ENCODE measurements at places on chromosomes 3 and 15.

- no peak for DNase-seq
Observed at GRCh38 chr15:101264011-101264410, 12.2 kb upstream of the CHSY1 start.

DNA sequence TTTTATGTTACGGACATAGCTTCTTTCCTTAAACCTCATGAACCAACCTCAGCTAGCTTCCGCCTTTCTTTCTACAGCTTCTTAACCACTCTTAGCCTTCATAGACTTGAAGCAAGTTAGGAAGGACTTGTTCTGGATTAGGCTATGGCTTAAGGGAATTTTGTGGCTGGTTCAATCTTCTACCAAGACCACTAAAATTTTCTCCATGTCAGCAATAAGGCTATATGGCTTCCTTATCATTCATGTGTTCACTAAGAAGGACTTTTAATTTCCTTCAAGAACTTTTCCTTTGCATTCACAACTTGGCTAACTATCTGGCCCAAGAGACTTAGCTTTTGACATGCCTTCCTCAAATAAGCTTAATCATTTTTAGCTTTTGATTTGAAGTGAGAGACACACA is 24.5 kb downstream of the CCPG1 start:
- DNase-seq = no peak

GRCh38 chr3:11172096-11172690 is 17.9 kb downstream of the HRH1 start:
- DNase-seq = no peak

DNA sequence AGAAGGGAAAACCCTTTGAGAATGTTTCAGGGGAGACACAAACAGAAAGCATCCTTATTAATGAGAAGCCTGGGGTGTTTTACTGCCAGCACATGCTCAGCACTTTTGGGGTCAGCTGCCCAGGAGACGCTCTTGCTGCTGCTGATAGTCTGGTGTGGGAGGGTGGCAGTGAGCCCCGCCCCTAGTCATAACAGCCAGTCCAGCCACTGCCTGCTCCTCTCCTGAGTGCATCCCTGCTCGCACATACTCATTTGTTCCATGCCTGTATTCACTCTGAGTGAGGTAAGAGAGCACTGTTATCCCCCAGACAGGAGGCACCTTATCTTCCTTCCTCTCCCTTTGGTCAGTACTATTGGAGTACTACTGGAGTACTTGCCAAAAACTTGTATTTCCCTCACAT is 101.3 kb downstream of the ETFA start:
- DNase-seq = no peak

GRCh38 chr3:119945291-119945690 is 149.0 kb downstream of the GSK3B start:
- no peak for DNase-seq

Measured in non-pigmented ciliary epithelial cell (primary cell).